Activated CD4-positive, alpha-beta T cell treated with anti-CD3 and anti-CD28 coated beads, Interleukin-2, amount 10 ng/mL, durations not matched to agents 24 days and 14 days (primary cell): ENCODE measurements at places on chromosomes 3 and 15. TPM values are rescaled to one million over a fixed set of nuclear protein-coding genes. Genes with fewer than 3 reads are reported as not detected.
A peak's percentile ranks its signal among the peaks of the same experiment; 100 is the strongest.

DNA sequence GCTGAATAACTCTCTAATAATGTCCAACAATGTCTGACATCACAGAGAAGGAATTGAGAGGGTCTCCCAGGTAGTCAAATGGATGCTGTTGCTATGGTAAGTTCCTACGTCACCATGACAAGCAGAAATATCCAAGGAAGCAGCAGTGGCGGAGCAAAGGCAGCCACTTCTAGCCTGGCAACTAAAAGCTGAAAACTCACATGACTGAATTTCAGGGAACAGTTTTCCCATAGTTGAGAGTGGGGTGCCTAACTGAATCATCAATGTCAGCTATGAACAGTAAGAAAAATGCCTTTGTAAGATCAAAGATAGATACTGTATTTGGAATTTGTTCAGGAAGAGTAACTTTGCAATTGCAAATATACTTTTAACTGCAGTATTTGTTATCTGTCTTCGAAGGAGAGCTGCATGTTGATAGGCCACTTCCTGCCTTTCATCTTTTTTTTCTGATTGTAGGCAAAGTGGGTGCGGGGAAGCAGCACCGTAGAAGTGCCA, 161.7 kb downstream of the BBX start:
- DNase-seq, result no peak
- no peak overlapping the region for H3K4me3 ChIP-seq
- H3K36me3 ChIP-seq, result peaks cover 2% of the 10 kb centered on the region
- peaks cover 11% of the 10 kb centered on the region for H3K4me1 ChIP-seq

DNA sequence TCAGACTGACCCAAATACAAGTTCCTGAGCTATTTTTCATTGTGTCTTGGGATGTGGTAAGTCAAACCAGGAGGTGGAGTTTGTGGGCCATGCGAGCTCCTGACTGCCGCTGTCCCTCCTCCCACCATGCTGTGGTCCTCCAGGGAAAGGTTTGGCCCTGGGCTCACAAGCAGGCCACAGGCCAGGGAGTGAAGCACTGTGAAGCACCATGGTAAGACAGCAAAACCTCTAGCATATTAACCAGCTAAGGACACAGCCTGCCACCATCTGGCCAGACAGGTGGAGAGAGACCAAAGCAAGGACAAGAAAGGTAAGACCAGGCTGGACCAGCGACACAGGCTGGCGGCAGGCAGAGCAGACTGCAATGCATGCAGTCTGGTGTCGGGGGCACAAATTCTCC, 15.3 kb downstream of the RAB43 start:
- DNase-seq, result no peak
- H3K27ac ChIP-seq, result peak overlapping the region; percentile 26
- peaks cover 46% of the 10 kb centered on the region for H3K36me3 ChIP-seq

- no peak overlapping the region for H3K4me3 ChIP-seq
- no peak for DNase-seq
- peaks cover 2% of the 10 kb centered on the region for H3K36me3 ChIP-seq
- no peak overlapping the region for H3K27ac ChIP-seq
- peaks cover 2% of the 10 kb centered on the region for H3K4me1 ChIP-seq
Observed at GRCh38 chr3:45544717-45545296, 49.7 kb upstream of the LIMD1 start.

- DNase-seq, result no peak
- no peak overlapping the region for H3K4me3 ChIP-seq
- peaks cover 68% of the 10 kb centered on the region for H3K36me3 ChIP-seq
- H3K27ac ChIP-seq, result peak overlapping the region; percentile 23
- H3K27me3 ChIP-seq, result no peaks in the 10 kb centered on the region
Observed at GRCh38 chr3:112469671-112470070, 29.6 kb downstream of the BTLA start.

DNA sequence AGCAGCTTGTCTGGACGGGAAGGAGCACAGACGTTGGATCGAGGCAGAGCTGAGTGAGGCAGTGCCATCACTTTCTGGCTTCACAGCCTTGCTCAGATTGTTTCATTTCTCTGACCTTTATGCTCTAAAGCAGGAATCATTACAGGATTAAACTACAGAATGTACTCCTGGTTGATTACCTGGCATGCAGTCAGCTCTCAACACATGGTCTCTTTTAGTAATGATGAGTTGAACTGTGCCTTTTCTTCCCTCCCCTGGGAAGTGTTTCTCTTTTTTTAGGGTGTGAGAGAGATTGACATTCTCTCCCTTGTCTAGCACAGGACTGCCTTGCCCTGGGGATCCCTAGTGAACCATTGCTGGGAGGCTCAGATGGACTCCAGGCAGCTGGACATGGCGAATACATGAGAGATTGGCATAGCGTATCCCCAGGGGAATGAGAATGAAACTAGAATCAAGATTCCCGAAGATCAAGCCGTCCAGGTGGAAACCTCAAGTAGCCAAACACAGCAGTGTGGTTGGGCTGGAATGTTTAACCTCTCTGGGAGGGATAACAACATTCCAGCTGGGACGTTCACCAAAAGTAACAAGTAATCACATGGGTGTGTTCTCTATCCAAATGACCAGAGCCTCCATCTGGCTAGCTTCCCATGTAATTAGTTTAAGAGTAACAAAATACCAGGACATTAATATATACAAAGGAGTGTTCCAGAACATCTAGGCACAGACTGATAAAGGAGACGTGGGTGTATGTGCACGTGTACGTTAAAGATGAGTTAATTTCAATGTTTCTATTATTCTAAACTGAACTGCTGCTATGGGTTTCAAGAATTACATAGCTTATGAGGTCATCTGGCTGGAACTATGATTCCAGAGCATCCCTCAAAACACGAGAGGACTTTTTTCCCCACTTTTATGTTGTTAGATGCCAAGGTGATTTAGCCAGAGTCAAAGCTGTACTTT, 118.6 kb upstream of the NR2E3 start:
- DNase-seq, result peak; percentile 24
- no peaks in the 10 kb centered on the region for H3K36me3 ChIP-seq
- no peak overlapping the region for H3K27ac ChIP-seq
- no peaks in the 10 kb centered on the region for H3K4me1 ChIP-seq

Gene ATP13A5
- total RNA-seq, result not detected in 2 replicates

Gene FOXB1
- total RNA-seq, result 0.54 and 0.68 TPM in 2 replicates

DNA sequence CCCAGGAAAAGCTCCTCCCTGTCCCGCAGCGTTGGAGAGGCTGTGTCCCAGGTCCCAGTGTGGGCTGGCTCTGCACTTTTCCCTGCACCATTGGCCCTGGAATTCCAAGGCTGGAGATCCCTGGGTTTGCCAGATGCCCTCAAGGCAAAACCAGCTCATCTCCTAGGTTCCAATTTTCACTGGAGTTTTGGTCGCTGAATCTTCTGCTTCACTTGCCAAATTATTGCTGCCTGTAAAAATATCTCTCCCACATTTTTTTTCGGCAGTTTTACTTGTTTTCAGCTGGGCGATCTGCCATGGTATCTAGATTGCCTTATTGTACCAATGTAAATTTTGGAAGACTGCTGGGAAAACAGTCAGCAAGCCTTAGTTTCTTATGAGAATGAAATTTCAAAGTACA, 150.9 kb upstream of the ATP10A start:
- DNase-seq, result no peak
- no peak overlapping the region for H3K27ac ChIP-seq
- H3K4me1 ChIP-seq, result no peaks in the 10 kb centered on the region
- no peak overlapping the region for H3K4me3 ChIP-seq
- no peaks in the 10 kb centered on the region for H3K36me3 ChIP-seq
- no peaks in the 10 kb centered on the region for H3K27me3 ChIP-seq

DNA sequence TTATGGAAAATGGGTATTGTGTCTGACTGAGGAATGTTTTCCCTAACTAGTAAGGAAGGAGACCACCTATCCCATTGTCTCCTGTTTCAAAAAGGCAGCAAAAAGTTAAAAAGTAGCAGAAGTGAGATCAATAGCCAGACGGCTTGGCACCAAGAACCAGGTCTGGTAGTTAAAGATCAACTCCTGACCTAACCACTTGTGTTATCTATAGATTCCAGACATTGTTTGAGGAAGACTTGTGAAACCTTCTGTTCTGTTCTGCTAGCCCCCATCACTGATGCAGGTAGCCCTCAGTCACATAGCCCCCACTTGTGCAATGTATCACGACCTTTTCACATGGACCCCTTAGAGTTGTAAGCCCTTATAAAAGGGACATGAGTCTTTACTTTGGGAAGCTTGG, 46.3 kb upstream of the C2CD4B start:
- no peak overlapping the region for H3K27ac ChIP-seq
- DNase-seq, result no peak
- no peaks in the 10 kb centered on the region for H3K36me3 ChIP-seq
- peaks cover 6% of the 10 kb centered on the region for H3K4me1 ChIP-seq

DNA sequence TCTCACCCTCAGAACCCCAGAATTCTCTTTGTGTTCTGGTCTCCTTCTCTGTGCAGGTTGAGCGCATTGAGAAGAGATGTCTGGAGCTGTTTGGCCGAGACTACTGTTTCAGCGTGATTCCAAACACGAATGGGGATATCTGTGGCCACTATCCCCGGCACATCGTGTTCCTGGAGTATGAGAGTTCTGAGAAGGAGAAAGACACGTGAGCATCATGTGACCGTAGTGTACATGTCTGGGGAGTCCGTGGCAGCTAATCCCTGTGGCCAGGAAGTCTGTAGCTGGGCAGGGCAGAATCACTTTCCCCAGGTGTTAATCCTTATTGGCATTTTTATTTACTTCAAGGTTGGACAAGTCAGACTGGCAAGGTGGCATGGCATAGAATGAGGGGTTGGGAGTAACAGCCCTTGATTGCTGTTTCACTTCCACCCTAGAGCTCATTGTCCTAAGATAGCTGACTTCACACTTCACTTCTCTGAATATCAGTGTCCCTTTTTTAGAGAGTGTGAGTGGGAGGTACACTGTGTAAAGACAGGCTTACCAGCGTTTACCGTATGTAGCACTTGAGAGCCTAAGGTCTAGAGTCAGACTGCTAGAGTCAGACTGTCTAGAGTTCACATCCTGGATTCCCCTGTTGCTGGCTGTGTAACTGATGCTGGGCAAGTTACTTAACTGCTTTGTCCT, 4.4 kb downstream of the MTMR14 start:
- no peak for DNase-seq
- H3K4me3 ChIP-seq, result no peak overlapping the region
- peaks cover 2% of the 10 kb centered on the region for H3K27me3 ChIP-seq
- H3K36me3 ChIP-seq, result peaks cover 56% of the 10 kb centered on the region

GRCh38 chr3:34111361-34111760, 312.9 kb downstream of the PDCD6IP start:
- H3K4me3 ChIP-seq, result no peak overlapping the region
- H3K27me3 ChIP-seq, result no peaks in the 10 kb centered on the region
- DNase-seq, result no peak
- no peak overlapping the region for H3K27ac ChIP-seq
- H3K4me1 ChIP-seq, result no peaks in the 10 kb centered on the region
- no peaks in the 10 kb centered on the region for H3K36me3 ChIP-seq

GRCh38 chr3:39910826-39911464, 101.5 kb downstream of the MYRIP start:
- no peak overlapping the region for H3K27ac ChIP-seq
- H3K4me3 ChIP-seq, result no peak overlapping the region
- DNase-seq, result no peak
- H3K4me1 ChIP-seq, result no peaks in the 10 kb centered on the region
- H3K27me3 ChIP-seq, result no peaks in the 10 kb centered on the region

Gene ATP11B
- total RNA-seq, result 87.9 and 89.7 TPM in 2 replicates

- H3K36me3 ChIP-seq, result no peaks in the 10 kb centered on the region
- no peaks in the 10 kb centered on the region for H3K27me3 ChIP-seq
- H3K4me3 ChIP-seq, result no peak overlapping the region
- H3K4me1 ChIP-seq, result no peaks in the 10 kb centered on the region
Observed at GRCh38 chr3:76222201-76222600, 436.9 kb upstream of the ZNF717 start.

DNA sequence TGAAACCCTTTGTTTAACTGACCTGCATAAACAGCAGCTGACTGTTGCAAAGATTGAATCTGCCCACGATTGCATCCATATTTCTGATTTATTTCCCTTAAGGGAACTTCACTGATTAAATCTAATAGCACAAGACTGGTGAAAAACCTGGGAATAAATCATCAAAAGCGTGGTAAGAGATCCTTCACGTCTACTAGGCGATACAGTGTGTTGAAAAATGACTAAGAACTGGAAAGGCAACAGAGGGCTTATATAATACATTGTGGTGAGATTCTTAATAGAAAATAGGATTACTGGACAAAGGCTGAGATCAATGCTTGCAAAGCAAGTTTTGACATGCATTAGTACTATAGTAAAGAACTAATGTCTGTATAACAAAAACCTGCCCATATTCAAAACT, 49.0 kb downstream of the POLQ start:
- DNase-seq, result no peak
- no peaks in the 10 kb centered on the region for H3K27me3 ChIP-seq
- H3K4me3 ChIP-seq, result no peak overlapping the region
- H3K4me1 ChIP-seq, result peaks cover 2% of the 10 kb centered on the region
- no peak overlapping the region for H3K27ac ChIP-seq

GRCh38 chr3:197734667-197735318, 1.9 kb downstream of the RUBCN start:
- peaks cover 2% of the 10 kb centered on the region for H3K36me3 ChIP-seq
- no peak overlapping the region for H3K27ac ChIP-seq
- peaks cover 38% of the 10 kb centered on the region for H3K4me1 ChIP-seq
- peak overlapping the region; percentile 34 for H3K4me3 ChIP-seq
- no peak for DNase-seq

DNA sequence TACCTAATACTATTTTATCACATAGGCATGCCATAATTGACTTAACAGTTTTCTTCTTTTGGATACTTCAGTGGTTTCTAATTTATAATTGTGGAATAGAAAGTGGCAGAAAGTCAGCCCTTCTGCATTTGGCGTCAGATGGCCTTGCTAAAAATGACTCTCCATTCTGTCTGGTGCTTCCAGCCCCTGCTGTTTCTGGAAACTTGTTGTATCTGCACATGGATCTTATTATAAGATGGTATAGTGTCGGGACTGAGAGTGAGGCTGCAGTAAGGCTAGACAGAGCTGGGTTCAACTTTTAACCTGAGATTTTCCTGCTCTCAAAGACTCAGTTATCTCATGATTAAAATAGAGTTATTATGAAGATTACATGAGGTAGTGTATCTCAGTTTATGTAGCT, 74.8 kb upstream of the WDR72 start:
- H3K27me3 ChIP-seq, result no peaks in the 10 kb centered on the region
- DNase-seq, result no peak
- no peaks in the 10 kb centered on the region for H3K36me3 ChIP-seq
- H3K4me3 ChIP-seq, result no peak overlapping the region
- no peaks in the 10 kb centered on the region for H3K4me1 ChIP-seq
- H3K27ac ChIP-seq, result no peak overlapping the region

Gene ITIH4
- total RNA-seq, result 3.5 and 3.6 TPM in 2 replicates

- H3K27ac ChIP-seq, result no peak overlapping the region
- H3K4me3 ChIP-seq, result no peak overlapping the region
- H3K4me1 ChIP-seq, result peaks cover 7% of the 10 kb centered on the region
- peaks cover 36% of the 10 kb centered on the region for H3K27me3 ChIP-seq
- no peak for DNase-seq
Observed at GRCh38 chr15:88262064-88262463, 5.5 kb upstream of the NTRK3 start.

Gene PCOLCE2
- 0.28 and 0.33 TPM in 2 replicates for total RNA-seq

- H3K36me3 ChIP-seq, result peaks cover 1% of the 10 kb centered on the region
- H3K4me3 ChIP-seq, result no peak overlapping the region
- H3K4me1 ChIP-seq, result peaks cover 11% of the 10 kb centered on the region
- no peaks in the 10 kb centered on the region for H3K27me3 ChIP-seq
Observed at GRCh38 chr3:60263191-60263590, 988.1 kb downstream of the FHIT start.
